Mammary microvascular endothelial cell (primary cell): ENCODE measurements at places on chromosomes 2 and 18. TPM values are rescaled to one million over a fixed set of nuclear protein-coding genes. Genes with fewer than 3 reads are reported as not detected.

The IL1RL1 gene
- total RNA-seq, result 21.5 and 21.9 TPM in 2 replicates

The LRATD1 gene
- total RNA-seq, result 2.3 and 3.8 TPM in 2 replicates

The C1QL2 gene
- total RNA-seq, result not detected in 2 replicates

The CTAGE1 gene
- not detected in 2 replicates for total RNA-seq

The IL1R1 gene
- total RNA-seq, result 8.6 and 8.9 TPM in 2 replicates

The AQP4 gene
- total RNA-seq, result not detected in 2 replicates

The TPO gene
- total RNA-seq, result not detected in 2 replicates
